ENCODE measurements at places on chromosomes 2 and 18.

DNA sequence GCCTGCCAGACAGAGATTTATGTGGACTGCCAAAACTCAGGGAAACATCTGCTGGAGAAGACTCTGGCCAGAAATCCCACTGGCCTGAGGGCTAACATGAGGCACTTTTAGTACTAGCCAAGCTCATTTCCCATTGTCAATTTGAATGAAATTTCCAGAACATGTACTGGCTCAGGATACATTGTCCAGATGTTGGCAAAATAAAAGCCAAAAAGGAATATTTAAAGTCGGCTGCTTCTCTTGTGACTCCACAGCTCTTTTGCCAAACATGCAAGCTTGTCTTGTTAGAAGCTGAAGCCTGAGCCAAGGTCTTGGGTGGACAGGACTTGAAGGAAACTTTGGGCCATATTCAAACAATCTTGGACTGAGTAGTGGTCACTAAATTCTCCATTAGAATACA is 215.5 kb downstream of the NCKAP5 start:
- DNase-seq: no peak
- H3K27me3 ChIP-seq: no peaks in the 10 kb centered on the region
- H3K36me3 ChIP-seq: no peaks in the 10 kb centered on the region
- no peak overlapping the region for H3K27ac ChIP-seq
- no peak overlapping the region for H3K4me3 ChIP-seq

DNA sequence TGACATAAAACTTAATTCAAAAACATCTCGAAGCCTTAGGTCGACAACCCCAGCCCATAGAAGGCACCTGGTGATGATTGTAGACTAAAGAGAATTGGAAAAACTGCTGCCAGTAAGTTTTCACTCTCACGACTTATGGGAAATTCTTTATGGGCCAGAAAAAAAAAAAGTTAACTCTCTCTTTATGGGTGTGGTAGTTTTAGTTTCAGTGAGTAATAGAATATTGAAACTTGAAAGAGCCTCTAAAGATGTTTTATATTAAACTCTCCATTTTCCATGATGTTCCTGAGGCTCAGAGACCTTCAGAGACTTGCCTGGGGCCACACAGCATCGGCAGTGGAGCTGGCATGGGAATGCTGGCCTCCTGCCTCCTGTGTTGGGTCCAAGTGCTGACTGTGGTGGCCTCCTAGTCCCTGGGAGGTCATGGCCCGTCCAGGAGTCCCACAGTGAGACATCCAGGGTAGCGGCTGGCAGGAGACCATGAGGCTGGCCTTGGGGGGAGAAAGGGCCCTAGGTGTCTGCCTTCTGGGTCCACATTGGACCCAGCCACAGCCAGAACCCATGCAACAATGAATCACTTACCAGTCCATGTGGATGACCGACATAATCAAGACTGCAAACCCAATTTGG is 158.9 kb downstream of the SEPTIN10 start:
- no peaks in the 10 kb centered on the region for H3K4me1 ChIP-seq
- H3K27ac ChIP-seq: no peak overlapping the region
- no peak for DNase-seq
- H3K36me3 ChIP-seq: no peaks in the 10 kb centered on the region
- no peaks in the 10 kb centered on the region for H3K27me3 ChIP-seq

GRCh38 chr18:13446024-13446423 is 227.5 kb downstream of the LDLRAD4 start:
- H3K36me3 ChIP-seq: no peaks in the 10 kb centered on the region
- no peak for DNase-seq
- H3K4me3 ChIP-seq: no peak overlapping the region
- H3K27ac ChIP-seq: no peak overlapping the region

- no peak overlapping the region for H3K4me3 ChIP-seq
- peaks cover under 1% of the 10 kb centered on the region for H3K4me1 ChIP-seq
- peaks cover 3% of the 10 kb centered on the region for H3K36me3 ChIP-seq
- H3K27ac ChIP-seq: no peak overlapping the region
- no peaks in the 10 kb centered on the region for H3K27me3 ChIP-seq
Measured at GRCh38 chr2:18551623-18552022, 8.8 kb downstream of the RDH14 start.

- H3K27ac ChIP-seq: no peak within 1 kb of the TSS
- H3K4me3 ChIP-seq: no peak within 1 kb of the TSS
- no peaks in the 10 kb centered on the region for H3K27me3 ChIP-seq
- DNase-seq: no peak
Measured at GRCh38 chr2:39243469-39244123, at the start of gene CDKL4. TSS of gene CDKL4 (minus strand) at chr2:39243970.

GRCh38 chr2:204339212-204339715 is 206.0 kb upstream of the PARD3B start:
- H3K36me3 ChIP-seq: no peaks in the 10 kb centered on the region
- no peak for DNase-seq
- H3K4me3 ChIP-seq: no peak overlapping the region

- no peaks in the 10 kb centered on the region for H3K27me3 ChIP-seq
- DNase-seq: no peak
- H3K27ac ChIP-seq: no peak overlapping the region
- H3K4me1 ChIP-seq: no peaks in the 10 kb centered on the region
Measured at GRCh38 chr18:54076166-54076565, 148.3 kb downstream of the MBD2 start.

- H3K4me1 ChIP-seq: no peaks in the 10 kb centered on the region
- DNase-seq: no peak
- no peaks in the 10 kb centered on the region for H3K27me3 ChIP-seq
- H3K27ac ChIP-seq: no peak overlapping the region
Measured at GRCh38 chr2:191954451-191954850, 107.6 kb upstream of the CAVIN2 start.

DNA sequence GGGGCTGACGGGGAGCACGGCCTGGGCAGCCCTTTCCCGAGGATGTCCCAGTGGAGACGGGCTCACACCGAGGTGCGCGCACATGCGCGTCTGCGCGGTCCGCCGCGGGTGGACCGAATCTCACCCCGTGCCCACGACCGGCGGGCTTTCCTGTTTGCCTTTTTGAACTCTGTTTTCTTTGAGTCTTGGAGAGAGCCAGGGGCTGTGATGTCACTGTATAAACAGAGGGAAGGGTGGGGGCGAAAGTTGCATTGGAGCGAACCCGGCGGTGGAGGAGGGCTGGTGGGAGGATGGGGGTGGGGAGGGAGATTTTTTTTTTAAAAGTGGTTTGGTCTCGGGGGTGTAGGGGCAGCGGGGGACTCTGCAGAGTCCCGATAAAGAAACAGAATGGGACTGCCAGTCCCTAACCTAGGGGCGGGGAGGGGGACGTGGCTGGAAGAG is 141.2 kb upstream of the CTAGE1 start:
- DNase-seq: peak; percentile 44
- H3K27me3 ChIP-seq: peaks cover 12% of the 10 kb centered on the region
- H3K27ac ChIP-seq: no peak overlapping the region
- no peaks in the 10 kb centered on the region for H3K36me3 ChIP-seq

DNA sequence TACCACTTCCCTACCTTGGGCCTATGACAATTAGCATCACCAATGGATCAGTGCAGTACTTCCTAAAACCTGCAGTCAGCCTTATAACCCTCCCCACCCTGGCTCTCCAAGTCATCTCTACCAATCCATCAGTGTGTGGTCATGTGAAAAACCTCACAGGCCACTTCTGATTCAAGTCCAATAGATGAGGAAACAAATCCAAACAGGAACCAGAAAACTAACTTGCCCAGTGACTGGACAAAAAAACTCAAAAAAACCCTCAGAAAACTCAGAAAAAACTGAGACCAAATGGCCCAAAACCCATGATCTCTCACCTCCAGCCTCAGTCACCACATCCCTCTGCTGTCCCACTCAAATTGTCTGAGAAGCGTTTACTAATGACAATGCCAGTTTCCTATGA is 43.3 kb downstream of the TGFA start:
- no peak for DNase-seq
- H3K27ac ChIP-seq: no peak overlapping the region
- H3K4me1 ChIP-seq: peaks cover 9% of the 10 kb centered on the region
- H3K4me3 ChIP-seq: no peak overlapping the region

DNA sequence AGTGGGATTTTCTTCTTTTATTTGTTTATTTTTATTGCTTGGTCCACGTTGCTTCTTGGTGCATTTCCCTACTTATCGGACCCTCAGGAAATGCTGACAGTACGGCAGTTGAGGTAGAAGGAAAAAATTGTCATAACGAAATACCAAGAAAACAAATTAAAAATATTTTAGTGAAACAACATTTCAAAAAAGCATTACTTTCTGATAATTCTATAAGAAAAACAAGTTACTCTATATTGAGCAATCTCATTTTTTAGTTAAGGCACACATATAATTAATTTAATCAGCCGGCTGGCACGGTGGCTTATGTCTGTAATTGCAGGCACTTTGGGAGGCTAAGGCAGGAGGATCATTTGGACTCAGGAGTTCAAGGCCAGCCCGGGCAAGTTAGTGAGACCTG is 102.1 kb downstream of the SH3YL1 start:
- H3K4me3 ChIP-seq: no peak overlapping the region
- no peaks in the 10 kb centered on the region for H3K4me1 ChIP-seq
- DNase-seq: no peak
- no peaks in the 10 kb centered on the region for H3K36me3 ChIP-seq

- no peaks in the 10 kb centered on the region for H3K4me1 ChIP-seq
- no peaks in the 10 kb centered on the region for H3K27me3 ChIP-seq
- H3K27ac ChIP-seq: no peak overlapping the region
- DNase-seq: no peak
Measured at GRCh38 chr18:8348051-8348720, 261.1 kb upstream of the RAB12 start.

DNA sequence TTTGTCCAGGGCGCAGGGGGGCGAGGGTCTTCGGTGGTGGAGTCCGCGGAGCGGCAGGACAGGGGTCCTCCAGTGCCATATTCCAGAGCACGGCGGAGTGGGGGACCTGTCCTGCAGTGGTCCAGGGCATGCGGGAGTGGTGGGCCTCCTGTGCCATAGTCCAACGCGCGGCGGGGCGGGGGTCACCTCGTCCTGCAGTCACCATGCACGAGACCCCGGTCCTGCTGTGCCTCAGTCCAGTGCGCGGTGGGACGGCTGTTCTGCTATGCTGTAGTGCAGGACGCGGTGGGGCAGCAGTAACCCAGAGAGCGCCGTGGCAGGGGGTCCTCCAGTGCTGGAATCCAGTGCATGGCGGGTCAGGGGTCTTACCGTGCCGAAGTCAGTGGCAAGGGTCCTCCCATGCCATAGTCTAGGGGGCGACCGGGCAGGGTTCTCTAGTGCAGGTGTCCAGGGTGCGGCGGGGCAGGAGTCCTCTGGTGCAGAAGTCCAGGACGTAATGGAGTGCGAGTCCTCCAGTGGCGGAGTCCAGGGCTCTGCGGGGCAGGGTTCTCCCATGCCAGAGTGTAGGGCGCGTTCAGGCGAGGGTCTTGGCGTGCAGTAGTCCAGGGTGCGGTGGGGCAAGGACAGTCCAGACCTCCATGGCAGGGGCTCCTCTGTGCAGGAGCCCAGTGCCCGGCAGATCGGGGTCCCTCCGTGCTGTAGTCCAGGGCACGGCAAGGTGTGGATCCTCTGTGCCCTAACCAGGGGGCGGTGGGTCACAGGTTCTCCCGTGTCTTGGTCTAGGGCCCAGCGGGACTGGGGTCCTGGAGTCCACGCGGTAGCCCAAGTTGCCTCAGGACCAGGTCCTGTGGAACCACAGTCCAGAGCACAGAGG is 130.4 kb downstream of the CCDC74A start:
- H3K4me1 ChIP-seq: no peaks in the 10 kb centered on the region
- no peaks in the 10 kb centered on the region for H3K27me3 ChIP-seq
- no peaks in the 10 kb centered on the region for H3K36me3 ChIP-seq
- no peak overlapping the region for H3K4me3 ChIP-seq
